NCI-H345 (cell line): ENCODE measurements at places on chromosomes 16 and 17.
A peak's percentile ranks its signal among the peaks of the same experiment; 100 is the strongest.

- no peak for DNase-seq
Observed at GRCh38 chr17:31859487-31860008, 504 bp upstream of the COPRS start.

- no peak for DNase-seq
Observed at GRCh38 chr17:44000871-44001460, 3.5 kb upstream of the NAGS start.

- peak; percentile 81 for DNase-seq
Observed at GRCh38 chr16:21277927-21278706, at the start of gene CRYM. CRYM (minus strand) TSS chr16:21278290; CDS start chr16:21278251, 39 bp downstream.

DNA sequence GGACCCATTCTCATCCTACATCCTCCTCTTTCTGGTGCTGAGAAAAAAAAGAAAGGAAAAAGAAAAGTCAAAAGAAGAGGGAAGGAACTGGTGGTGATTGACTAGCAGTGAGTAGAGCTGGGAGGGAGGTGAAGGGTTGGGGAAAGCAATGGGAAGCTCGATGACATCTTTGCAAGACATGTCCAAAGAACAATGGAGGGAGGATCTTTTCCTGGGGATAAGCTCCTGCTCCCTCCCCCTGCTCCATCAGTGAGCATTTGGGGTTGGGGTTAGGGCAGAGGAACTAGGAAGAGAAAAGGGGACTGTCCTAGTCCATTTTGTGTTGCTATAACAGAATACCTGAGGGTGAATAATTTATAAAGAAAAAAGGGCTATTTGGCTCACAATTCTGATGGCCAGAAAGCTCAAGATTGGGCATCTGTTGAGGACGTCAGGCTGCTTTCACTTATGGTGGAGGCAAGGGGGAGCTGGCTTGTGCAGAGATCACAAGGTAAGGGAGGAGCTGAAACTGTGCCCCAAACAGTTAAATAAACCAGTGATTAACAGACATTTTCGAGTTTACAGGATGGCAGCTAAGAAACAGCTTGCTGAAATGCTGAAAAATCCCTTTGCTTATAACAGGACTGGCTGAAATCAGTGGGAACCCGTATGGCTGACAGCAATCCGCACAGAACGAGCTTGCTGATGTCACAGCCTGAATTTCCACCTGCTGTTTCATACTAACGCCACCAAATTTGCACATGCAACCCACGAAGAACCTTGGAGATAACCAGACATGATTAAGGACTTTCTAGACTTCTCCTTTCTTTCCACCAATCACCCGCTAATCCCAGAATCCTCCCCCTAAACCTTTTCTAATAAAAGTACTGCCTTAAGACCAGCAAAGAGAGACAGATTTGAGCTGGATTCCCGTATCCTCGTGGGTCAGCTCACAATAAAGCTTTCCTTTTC lies 1.6 kb upstream of the ODF4 start:
- DNase-seq: no peak

DNA sequence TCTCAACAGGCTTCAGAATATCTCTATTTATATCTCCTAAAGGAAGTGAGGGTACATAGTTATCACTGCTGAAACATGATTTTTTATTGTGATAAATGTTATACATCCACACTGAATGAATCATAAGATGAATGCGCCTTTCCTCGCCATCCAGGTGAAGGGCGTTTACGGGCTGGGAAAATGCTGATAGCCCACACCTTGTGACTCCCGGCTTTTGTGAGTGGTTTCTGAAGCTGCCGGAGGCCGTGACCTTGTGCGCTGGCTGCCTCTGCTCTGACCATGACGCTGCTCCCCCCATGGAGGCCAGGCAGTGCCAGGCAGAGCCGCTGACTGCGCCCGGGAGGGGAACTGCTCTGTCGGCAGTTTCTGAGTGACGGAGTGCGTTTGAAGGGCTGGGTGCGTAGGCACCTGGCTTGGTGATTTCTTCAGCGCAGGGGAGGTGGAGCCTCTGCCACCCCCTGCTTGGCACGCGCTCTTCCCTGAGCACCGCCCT lies 97.2 kb downstream of the RAP1GAP2 start:
- DNase-seq: no peak

- DNase-seq: no peak
Observed at GRCh38 chr16:14002416-14002990, 68.6 kb upstream of the MRTFB start.

GRCh38 chr17:56821847-56822534 lies 11.7 kb downstream of the C17orf67 start:
- no peak for DNase-seq

DNA sequence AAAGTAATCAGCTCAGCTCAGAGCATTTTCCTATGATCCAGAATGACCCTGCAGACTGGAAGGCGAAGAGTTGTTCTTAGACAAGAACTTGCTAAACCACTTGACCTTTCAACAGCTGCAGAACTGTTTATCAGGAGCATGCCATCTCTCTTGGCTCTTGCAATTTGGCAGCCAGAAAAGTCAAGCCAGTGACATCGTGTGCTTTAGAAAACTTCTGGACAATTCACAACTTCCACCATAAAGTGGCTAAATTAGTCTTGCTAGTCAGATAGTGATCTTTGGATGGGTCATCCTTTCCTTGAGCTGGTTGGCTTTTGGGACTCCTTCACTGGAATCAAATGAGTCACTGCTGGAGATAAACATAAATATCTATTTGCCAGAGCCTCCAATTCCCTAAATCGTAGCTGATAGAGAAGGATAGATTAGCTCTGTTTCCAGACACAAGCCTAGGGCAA lies 146.5 kb downstream of the MAP2K6 start:
- no peak for DNase-seq

GRCh38 chr16:63059676-63060075 lies 1023.4 kb upstream of the CDH8 start:
- DNase-seq: no peak

- DNase-seq: no peak
Observed at GRCh38 chr17:6789146-6789545, 13.1 kb downstream of the FBXO39 start.

DNA sequence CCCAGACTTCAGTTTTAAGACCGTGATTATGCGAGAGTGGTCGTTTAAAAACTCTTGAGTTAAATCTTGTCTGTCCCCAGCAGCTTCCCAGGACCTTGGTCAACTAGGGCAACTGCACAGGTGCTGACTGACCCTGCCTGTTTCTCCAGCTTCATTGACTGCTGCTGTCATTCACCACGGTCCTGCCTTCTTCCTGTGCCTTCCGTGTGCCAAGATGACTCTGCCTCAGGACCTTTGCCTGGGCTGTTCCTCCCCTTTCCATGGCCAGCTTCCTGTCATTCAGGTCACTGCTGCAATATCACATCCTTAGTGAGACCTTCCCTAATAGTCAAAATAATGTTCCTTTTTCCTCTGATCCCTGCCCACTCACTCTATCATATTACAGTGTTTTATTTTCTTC lies 3.9 kb downstream of the KIAA0513 start:
- no peak for DNase-seq

DNA sequence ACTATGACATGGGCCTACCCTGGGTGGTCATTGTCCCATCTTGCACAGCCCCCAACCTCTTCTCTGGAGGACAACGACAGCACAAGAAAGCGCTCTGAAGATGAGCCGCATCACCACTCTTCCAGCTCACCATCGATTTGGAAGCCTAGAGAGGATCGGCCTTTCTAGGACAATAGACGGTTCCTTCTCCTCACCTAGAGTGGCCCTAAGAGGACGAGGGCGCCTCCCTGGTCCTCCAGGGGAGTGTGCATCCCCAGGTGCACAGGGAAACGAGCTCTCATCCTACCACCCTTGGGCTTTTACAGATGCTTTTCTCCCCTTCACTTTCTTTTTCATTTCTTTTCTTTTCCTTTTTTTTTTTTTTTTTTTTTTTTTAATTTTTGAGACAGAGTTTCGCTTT lies 20.3 kb upstream of the SLC52A1 start:
- no peak for DNase-seq

DNA sequence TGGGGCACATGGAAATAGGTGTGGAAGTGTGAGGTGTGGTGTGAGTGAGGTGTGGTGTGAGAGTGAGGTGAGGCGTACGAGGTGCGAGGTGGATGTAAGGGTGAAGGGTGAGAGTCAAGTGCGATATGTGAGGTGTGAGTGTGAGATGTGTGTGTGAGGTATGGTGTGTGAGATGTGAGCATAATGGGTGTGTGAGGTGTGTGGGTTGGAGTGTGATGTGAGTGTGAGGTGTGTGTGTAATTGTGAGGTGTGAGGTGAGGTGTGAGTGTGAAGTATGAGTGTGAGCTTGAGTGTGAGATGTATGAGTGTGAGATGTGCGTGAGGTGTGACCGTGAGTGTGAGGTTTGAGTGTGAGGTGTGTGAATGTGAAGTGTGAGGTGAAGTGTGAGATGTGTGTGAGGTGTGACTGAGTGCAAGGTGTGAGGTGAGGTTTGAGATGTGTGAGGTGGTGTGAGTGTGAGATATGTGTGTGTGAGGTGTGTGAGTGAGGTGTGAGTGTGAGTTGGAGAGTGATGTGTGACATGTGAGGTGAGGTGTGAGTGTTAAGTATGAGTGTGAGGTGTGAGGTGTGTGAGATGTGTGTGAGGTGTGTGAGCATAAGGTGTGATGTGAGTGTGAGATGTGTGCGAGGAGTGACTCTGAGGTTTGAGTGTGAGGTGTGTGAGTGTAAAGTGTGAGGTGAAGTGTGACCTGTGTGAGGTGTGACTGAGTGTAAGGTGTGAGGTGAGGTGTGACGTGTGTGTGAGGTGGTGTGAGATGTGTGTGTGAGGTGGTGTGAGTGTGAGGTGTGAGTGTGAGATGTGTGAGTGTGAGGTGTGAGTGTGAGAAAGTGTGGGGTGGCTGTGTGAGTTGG lies 354.0 kb downstream of the FOXL1 start:
- no peak for DNase-seq

GRCh38 chr17:47213540-47213939 lies 4.4 kb downstream of the MYL4 start:
- no peak for DNase-seq

DNA sequence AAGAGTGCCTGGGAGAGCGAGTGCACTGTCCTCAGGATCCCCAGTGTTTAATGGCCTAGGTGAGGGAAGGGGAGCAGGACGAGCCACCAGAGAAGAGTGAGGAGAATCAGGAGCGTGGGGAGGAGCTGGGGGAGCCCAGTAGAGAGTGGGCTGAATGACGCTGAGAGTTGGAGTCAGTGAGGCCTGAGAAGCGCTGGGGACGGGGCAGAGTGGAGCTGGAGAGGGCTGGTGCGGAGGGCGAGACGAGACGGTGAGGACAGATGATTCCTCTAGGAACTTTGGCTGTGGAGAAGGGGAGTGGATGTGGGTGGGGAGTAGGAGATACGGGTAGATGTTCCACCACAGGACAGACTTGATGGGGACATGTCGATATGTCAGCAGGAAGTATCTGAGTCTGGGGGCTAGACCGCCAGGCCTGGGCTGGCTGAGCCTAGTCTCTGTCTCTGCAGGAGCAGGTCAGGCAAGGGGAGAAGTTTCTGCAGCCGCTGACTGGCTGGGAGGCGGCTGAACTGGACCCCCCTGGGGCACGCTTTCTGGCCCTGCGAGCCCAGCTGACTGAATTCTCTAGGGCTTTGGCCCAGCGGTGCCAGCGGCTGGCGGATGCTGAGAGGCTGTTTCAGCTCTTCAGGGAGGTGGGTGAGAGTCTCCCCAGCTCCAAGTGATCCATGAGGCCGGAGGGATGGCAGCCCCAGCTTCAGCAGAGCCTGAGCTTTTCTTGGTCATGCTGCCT lies 4.7 kb downstream of the PLEKHG4 start:
- DNase-seq: peak; percentile 28

GRCh38 chr17:64718058-64718457 lies 56.0 kb upstream of the SMURF2 start:
- no peak for DNase-seq

DNA sequence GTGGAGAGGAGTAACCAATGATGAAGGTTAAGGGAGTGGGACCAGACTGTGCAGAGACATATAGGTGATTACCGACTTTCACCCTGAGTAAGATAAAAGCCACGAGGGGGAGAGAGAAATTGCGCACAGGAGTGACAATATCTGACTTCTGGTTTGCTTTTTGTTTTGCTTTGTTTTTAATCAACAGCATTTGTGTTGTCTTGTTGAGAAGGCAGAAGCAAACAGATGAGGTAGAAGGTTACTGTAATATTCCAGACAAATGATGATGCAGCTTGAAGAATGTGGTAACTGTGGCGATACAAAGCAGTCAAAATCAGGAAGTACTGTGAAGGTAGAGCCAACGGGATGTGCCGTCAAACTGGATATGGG lies 7.5 kb downstream of the PELP1 start:
- DNase-seq: no peak

- no peak for DNase-seq
Observed at GRCh38 chr16:19979638-19980037, 94.1 kb downstream of the GPR139 start.

DNA sequence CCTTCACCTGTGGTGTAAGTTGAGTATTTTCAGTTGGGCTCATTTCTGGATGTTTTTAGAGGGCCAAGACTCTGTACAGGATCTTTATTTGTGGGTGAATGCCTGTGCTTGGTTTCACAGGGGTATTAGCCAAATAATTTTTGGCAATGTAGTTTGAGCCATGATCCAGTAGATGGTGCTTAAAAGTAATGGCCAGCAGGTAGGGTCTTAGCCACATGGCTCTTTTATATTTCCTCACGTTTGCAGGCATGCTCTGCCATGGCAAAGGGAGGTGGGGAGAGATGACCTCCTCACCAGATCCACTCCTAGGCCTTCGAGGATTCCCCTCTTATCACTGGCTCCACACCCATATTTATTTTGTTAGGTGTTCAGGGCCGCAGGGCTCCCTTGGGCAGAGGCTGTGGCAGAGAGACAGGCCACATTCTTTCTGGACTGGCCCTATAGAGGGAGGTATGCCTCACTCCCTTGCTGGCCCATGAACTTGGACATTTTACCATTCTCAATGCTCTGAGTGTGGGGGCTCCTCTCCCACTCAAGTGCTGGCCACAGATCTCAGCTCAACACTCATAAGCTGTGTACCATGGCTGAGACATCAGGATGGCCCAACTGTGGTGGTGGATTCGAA lies 417.1 kb downstream of the XYLT1 start:
- no peak for DNase-seq

DNA sequence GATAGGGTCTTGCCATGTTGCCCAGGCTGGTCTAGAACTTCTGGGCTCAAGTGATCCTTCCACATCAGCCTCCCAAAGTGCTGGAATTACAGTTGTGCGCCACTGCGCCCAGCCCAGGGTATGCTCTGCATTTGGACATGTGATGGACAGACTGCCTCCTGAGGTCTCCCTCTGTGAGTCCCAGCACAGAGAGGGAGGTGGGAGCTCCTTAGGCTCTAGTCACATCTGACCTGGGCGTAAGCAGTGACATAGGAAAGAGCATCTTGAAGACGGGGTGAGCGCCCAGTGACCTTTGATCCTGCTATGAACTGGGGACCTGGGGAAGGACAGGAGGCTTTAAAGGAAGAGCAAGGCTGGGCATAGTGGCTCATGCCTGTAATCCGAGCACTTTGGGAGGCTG lies 2.2 kb upstream of the GFAP start:
- no peak for DNase-seq

GRCh38 chr17:4583206-4583605 lies 1.1 kb upstream of the SMTNL2 start:
- DNase-seq: no peak

- DNase-seq: no peak
Observed at GRCh38 chr17:20213449-20213848, 204.3 kb downstream of the SPECC1 start.

GRCh38 chr17:5976251-5976650 lies 93.9 kb upstream of the WSCD1 start:
- DNase-seq: no peak
